ENCODE measurements at places on chromosomes 7 and 10. TPM values are rescaled to one million over a fixed set of nuclear protein-coding genes. Genes with fewer than 3 reads are reported as not detected.

GRCh38 chr7:80249619-80250295, 115.1 kb downstream of the GNAI1 start:
- DNase-seq: no peak

DNA sequence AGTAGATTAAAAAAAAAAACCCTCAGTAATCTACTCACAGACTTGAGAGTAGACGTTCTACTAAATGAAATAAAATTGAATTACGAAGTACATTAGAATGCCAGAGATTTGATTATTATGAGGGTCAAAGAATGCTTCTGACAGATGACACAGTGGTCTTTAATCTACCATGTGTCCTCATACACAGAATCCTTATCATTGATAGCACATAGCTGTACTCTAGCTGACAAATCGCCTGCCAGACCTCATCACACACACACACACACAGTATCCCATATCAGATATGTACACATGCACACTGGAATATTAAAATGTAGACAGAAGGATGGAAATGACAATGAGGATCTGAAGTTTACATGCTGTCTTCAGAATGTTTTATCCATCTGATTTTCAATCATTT, 104.6 kb downstream of the SORCS1 start:
- DNase-seq: no peak

Gene IL15RA
- total RNA-seq: 14.8 TPM

DNA sequence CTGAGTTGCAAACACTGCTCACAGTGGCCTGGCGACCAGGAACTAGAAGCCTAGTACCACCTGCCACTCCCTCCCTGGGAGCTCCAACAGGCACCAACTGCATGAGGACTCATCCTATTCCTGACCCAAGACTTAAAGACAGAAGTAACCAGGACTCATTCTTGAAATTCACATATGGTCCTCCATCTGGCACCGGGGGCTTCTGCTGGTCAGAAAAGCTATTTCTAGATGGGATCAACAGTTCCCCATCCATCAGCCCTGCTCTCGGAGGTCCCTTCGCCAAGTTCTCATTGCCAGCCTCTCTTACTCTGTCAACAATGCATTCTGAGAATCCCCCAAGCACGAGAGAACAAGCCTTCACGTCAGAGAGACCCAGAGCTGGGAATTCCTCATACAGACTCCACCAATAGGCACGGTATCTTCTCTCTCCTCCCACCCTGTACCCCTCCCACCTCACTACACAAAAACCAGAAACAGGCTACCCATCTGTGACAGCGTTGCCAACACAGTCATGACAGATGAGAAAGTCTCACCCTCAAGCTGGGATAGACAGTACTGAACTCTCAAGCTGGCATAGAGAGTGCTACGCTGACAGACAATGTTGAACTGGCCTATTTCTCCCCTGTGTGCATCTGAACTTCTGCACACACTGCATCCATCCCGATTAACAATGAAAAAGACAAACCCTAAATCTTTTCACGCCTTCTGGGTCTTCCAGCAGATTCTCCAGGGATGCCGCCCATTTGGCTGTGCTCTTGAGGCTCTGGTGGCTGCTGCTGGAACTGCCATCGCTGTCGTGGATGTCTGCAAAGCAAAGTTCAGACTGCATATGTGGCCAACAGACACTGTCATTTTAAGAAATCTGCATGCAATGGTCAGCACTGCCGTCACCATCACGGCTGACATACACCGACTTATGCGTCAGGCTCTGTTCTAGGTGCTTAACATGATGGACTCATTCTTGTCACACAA, 15.6 kb downstream of the RGS10 start:
- no peak for DNase-seq

DNA sequence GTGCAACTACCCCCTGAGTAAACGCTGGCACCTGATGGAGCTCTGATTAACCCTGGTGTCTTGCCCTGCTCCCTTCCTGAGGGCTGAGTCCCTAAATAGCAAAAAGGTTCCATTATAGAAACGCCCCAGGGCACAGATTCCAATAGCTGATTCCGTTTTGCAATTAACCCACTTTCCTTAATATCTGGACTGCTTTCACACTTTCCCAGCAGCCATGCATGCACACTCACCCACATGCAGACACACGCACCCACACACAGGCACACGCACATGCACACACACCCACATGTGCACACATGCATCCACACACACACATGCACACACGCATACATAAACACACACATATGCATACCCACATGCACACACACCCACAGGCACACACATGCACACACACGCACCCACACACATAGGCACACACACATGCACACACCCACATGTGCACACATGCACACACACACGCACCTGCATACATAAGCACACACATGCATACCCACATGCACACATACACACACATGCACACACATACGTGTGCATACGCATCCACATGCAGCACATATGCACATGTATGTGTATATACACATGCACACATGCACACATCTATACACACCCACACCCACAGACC, 129.3 kb downstream of the PAXIP1 start:
- DNase-seq: no peak

Gene ZNF655
- 159 TPM for total RNA-seq

GRCh38 chr7:78535655-78536054, 737.1 kb downstream of the PHTF2 start:
- DNase-seq: no peak

Gene CALML5
- 2,672 TPM for total RNA-seq

GRCh38 chr7:138902161-138902560, 79.0 kb downstream of the KIAA1549 start:
- DNase-seq: no peak

Gene BMPER
- total RNA-seq: 1.5 TPM

DNA sequence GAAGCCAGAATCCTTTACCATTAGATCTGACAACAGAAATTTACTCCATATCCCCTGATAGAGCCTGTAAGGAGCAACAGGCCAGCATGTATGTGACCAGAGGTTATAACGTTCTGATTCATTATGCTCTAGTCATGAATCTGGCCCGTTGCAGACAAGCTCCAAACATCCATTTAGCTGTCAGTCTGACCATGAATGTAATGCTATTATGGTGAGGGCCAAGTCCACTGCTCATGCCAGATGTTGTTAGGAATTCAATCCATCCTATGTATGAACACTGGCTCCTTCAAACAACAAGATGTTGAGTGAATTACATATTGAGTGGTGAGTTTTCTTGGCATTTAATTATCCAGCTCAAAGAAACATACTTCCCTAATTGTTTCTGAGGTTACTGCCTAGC, 610.1 kb upstream of the ANKRD30A start:
- DNase-seq: no peak

GRCh38 chr7:12256090-12256489, 45.0 kb downstream of the TMEM106B start:
- DNase-seq: no peak

- no peak for DNase-seq
These were observed 20.6 kb upstream of the OR2AE1 start for GRCh38 chr7:99897322-99898022.

GRCh38 chr7:74302745-74303221, 13.6 kb downstream of the CLIP2 start:
- DNase-seq: no peak

Gene NOS3
- 9.7 TPM for total RNA-seq
